ENCODE measurements at places on chromosomes 7 and 10.

GRCh38 chr10:89278034-89278535 lies 23.8 kb upstream of the IFIT2 start:
- peak; percentile 85 for DNase-seq

DNA sequence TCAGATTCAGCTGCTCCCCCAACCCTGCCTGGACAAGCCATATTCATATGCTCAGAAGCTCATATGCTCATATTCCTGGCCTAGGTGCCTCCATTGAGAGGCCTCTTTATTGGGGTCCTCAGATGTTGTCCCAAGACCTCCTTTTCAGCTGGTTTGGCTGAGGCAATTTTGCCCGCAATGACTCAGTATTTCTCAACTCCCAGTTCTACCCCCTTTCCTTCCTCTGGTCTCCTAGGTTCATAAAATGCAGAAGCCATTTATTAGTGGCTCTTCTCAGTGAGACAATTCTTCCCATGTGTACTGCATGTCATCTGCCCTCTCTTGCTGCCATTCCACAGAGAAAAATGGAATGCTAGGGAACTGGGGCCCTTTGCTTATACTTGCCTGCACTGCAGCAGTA lies 110.7 kb downstream of the INHBA start:
- no peak for DNase-seq

- no peak for DNase-seq
Observed at GRCh38 chr7:80729591-80730320, 91.3 kb downstream of the CD36 start.

DNA sequence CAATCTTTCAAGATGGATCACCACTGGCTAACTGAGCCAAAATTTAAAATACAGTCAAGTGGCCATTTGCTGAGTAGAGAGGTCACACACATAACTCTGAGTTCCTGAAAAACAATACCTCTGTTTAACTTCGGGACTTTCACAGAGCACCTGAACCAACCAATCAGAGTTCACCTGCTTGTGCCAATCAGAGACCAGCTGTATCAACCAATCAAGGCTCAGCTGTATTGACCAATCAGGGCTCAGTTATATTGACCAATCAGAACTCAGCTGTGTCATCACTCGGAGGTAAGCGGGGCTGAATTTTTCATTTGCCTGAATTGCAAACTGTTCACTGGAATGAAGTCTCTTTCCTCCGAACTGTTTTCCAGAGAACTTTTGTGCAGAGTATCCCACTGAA lies 10.0 kb upstream of the CPXM2 start:
- no peak for DNase-seq

- peak; percentile 75 for DNase-seq
Observed at GRCh38 chr10:31034098-31034909, 2.6 kb upstream of the ZNF438 start.

- no peak for DNase-seq
Observed at GRCh38 chr7:90320418-90320800, 695 bp downstream of the FAM237B start.

Data from HFF-Myc (cell line).